Activated naive CD8-positive, alpha-beta T cell treated with anti-CD3 and anti-CD28 coated beads for 36 hours (primary cell): ENCODE measurements at places on chromosomes 13 and 19. TPM values are rescaled to one million over a fixed set of nuclear protein-coding genes. Genes with fewer than 3 reads are reported as not detected.
A peak's percentile ranks its signal among the peaks of the same experiment; 100 is the strongest.

ZNF835 gene
- 5.2 TPM for total RNA-seq

DNA sequence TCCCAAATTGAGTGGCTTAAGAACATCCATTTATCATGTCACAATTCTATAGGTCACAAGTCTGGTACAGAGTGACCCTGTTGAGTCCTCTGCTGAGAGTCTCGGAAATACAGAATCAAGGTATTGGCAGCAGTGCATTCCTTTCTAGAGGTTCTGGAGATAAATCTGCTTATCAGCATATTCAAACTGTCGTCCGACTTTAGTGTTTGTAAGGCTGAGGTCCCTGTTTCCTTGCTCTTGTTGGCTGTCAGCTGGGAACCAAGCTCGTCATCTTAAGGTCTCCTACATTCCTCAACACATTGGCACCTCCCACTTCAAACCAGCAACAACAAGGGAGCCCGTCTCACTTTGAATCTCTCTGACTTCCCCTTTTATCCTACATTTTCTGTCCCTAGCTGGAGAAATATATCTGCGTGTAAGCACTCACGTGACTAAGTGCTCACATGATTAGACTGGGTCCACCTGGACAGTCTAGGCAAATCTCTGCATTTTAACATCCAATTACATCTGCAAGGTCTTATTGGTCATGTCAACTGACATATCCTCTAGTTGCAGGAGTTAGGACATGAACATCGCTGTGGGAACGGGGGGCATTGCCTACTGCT lies 886.8 kb downstream of the PCDH9 start:
- H3K27ac ChIP-seq: no peak overlapping the region
- H3K4me1 ChIP-seq: no peaks in the 10 kb centered on the region
- no peak overlapping the region for H3K4me3 ChIP-seq
- DNase-seq: no peak
- H3K36me3 ChIP-seq: no peaks in the 10 kb centered on the region

DHRS12 gene
- 9.7 TPM for total RNA-seq

DNA sequence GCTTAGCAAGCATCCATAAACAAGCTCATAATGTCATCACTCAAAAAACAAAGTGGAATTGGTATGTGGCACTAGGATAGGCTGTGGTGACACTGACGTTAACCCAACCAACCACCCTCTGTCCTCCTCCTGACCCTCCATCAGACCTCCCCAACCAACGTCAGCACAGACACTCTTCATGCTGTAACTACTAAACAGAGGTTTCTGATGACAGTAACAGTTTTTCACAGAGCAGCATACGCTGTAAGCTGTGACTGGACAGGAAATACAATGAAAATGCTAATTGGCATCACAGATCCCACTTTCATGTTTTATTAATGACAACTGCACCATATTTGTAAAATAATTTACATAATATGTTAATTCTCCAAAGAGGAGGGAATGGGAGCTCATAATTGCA lies 238.0 kb downstream of the IRS2 start:
- no peak overlapping the region for H3K4me3 ChIP-seq
- DNase-seq: no peak
- no peaks in the 10 kb centered on the region for H3K27me3 ChIP-seq
- H3K27ac ChIP-seq: no peak overlapping the region

- H3K27ac ChIP-seq: no peak overlapping the region
- H3K4me3 ChIP-seq: no peak overlapping the region
- no peaks in the 10 kb centered on the region for H3K4me1 ChIP-seq
Observed at GRCh38 chr13:84399320-84400085, 517.2 kb upstream of the SLITRK1 start.

GRCh38 chr13:37230346-37230745 lies 124.9 kb upstream of the CSNK1A1L start:
- no peak overlapping the region for H3K4me3 ChIP-seq
- no peak for DNase-seq
- no peaks in the 10 kb centered on the region for H3K36me3 ChIP-seq

- H3K36me3 ChIP-seq: no peaks in the 10 kb centered on the region
- no peaks in the 10 kb centered on the region for H3K27me3 ChIP-seq
- peak within 1 kb of the TSS; percentile 88 for H3K4me3 ChIP-seq
Observed at GRCh38 chr19:17871878-17872250, at the start of gene SLC5A5. Gene SLC5A5, plus strand, starts transcription at chr19:17871945. Its CDS starts 375 bp downstream, at chr19:17872320.

DNA sequence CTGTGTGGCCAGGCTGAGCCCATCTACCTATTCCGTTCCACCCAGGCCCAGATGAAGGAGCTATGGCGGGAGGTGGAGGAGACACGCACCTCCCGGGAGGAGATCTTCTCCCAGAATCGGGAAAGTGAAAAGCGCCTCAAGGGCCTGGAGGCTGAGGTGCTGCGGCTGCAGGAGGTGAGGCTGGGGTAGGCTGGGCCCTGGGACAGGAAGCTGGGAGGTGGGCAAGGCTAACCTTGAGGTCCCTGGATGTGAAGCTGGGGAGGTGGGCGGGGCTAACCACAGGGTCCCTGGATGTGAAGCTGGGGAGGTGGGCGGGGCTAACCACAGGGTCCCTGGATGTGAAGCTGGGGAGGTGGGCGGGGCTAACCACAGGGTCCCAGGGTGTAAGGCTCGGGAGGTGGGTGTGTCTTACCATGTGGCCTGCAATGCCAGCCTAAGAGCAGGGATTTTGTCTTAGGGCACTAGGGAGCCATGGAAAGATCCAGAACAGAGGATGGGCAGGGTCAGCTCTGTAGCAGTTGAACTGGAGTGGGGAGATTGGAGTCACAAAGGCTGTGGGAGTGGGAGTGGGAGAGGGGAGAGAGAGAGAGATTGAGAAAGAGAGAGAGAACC lies 36.9 kb downstream of the KCNC3 start:
- no peak overlapping the region for H3K4me3 ChIP-seq
- no peak for DNase-seq
- peaks cover 59% of the 10 kb centered on the region for H3K27me3 ChIP-seq
- no peaks in the 10 kb centered on the region for H3K36me3 ChIP-seq
- H3K27ac ChIP-seq: no peak overlapping the region
- no peaks in the 10 kb centered on the region for H3K4me1 ChIP-seq

GRCh38 chr13:46288570-46289259 lies 77.0 kb downstream of the LRRC63 start:
- no peak overlapping the region for H3K4me3 ChIP-seq
- no peaks in the 10 kb centered on the region for H3K27me3 ChIP-seq
- DNase-seq: no peak
- no peaks in the 10 kb centered on the region for H3K36me3 ChIP-seq

- peaks cover 7% of the 10 kb centered on the region for H3K4me1 ChIP-seq
- H3K27me3 ChIP-seq: peaks cover 16% of the 10 kb centered on the region
- no peak overlapping the region for H3K27ac ChIP-seq
Observed at GRCh38 chr13:51153527-51153926, 42.5 kb upstream of the C13orf42 start.
